Epithelial cell of proximal tubule (primary cell): ENCODE measurements at places on chromosomes 2 and 18. TPM values are rescaled to one million over a fixed set of nuclear protein-coding genes. Genes with fewer than 3 reads are reported as not detected.

DNA sequence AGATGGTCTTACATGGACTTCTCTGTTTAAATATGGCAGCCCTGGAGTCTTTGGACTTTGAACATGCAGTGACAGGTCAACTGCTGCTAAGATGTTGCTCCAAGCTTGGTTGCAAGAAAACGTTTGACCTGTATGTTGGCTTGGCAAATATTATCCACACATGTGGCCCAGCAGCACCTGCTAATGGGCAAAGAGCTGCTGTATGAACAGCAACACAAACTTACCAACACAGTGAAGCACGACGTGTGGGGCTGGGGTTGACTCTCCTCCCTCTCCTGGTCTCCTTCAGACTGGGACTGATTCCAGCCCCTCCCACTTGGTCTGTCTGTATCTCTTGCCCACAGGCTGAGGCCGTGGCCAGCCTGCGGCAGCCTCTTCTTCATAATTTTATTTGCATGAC lies 3.8 kb downstream of the KCNE4 start:
- DNase-seq = no peak

DNA sequence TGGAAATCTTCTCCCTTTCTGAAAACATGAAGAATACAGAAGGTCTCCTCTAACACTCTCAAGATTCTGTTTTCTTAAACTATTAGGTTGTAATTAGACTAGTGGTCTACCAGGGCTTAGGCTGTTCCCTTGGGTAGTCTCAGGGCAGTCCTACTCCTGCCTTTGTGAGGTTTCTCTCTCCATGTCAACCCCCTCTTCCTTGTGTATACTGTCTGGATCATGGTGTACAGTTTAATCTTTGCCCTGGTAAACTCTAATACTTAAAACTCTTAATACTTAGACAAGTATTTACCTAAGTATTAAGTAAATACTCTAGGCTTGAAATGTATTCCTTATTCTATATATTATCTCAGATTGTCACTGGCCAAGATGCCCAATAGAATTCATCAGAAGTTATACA lies 480.3 kb upstream of the TNP1 start:
- DNase-seq = no peak

CTLA4 gene
- not detected in 2 replicates for total RNA-seq

- DNase-seq = peak; percentile 77
Measured at GRCh38 chr18:63311118-63312018, 8.2 kb downstream of the BCL2 start.

GRCh38 chr2:172790404-172790803 lies 54.8 kb downstream of the RAPGEF4 start:
- no peak for DNase-seq

DNA sequence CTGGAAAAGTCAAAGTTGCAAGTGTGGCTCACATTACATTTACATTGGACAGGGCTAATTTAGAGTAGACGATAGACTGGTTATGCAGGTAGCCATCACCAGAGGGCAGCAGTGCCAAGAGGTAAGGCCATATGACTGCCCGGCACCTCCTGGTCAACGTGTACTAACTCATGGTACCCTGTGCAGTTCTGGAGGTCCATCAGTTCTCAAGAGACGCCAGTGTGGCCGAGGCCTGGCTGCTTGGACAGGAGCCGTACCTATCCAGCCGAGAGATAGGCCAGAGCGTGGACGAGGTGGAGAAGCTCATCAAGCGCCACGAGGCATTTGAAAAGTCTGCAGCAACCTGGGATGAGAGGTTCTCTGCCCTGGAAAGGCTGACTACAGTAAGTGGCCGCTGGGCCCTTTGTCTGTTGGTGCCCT lies 65.8 kb upstream of the EML6 start:
- DNase-seq = no peak

DNA sequence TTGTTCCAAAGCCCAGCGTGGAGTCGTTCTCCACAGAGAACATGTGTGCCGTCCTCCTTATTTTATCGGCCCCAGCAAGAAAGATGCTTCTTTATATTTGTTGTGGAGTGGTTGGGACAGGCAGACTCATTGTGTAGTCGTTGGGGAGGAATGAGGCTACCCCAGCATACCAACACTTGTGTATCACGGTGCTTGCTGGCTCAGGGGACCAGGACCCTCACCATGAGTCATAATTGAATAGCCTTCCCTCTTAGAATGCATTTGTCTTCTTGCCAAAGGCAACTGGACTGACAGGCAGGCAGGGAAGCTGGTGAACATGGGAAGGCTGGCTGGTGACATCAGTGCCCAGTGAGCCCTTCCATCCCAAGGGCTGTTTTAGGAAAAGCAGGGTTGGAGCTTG lies 4.7 kb downstream of the CAPN10 start:
- DNase-seq = no peak
